ENCODE measurements at places on chromosomes 4 and X.

GRCh38 chr4:55256787-55257186 is 89.3 kb upstream of the SRD5A3 start:
- DNase-seq = no peak

DNA sequence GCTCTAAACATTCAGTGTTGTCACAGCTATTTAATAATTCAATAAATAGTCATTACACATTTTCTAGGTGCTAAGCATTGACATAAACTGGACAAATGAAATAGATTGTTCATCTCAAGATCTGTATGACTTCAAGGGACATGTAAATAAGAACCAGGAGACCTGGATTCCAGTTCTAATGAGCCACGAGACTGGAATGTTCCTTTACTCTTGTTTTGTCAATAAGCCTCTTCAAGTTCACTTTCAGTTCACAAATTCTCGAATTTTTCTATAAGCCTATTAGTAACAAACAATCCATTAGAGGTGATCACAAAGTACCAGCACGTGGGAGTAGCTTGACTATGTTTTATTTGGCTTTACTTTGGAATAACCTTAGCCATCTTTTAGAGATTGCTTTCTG is 514.0 kb upstream of the SMIM31 start:
- DNase-seq = no peak

DNA sequence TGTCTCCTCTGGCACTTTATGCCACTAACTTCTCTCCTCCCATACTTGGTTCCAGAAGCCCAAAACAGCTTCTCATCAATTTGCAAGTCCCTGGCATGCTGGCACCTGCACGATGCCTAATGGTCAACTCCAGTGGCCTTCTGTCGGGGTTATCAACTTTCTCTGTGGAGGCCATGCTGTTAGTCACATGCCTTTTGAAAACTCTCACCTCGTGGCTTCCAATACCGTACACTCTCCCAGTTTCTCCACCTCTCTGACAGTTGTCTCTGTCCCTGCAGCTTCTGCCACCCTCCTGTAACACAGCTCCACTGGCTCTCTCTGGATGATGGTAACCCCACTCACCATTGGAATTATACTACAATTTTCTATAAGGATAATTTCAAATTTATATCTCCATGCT is 324.0 kb downstream of the NR3C2 start:
- DNase-seq = no peak

- no peak for DNase-seq
Measured at GRCh38 chr4:121056066-121056465, 16.3 kb downstream of the NDNF start.

- DNase-seq = no peak
Measured at GRCh38 chr4:138055890-138056289, 186.3 kb downstream of the SLC7A11 start.

- DNase-seq = no peak
Measured at GRCh38 chr4:54930226-54930625, 195.2 kb downstream of the KDR start.

DNA sequence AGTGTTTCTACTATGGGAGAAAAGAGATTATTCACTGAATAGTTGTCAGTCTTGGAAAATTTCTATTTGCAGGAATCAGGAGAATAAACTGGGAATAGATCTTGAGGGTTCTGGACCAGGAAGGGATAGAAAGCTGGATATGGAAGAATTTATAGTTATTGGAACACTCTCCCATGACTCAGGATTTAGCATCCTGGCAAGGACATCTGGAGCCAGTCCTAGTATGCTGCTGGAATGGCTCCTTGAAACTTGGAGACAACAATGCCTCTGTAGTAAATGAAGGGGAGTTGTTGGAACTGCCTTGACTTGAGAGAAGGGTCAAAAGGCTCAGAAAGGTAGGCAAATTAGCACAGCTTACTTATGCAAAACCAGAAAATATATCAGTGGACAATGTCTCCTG is 23.5 kb upstream of the THOC2 start:
- DNase-seq = no peak

GRCh38 chr4:73193155-73193554 is 65.4 kb downstream of the ANKRD17 start:
- DNase-seq = no peak

DNA sequence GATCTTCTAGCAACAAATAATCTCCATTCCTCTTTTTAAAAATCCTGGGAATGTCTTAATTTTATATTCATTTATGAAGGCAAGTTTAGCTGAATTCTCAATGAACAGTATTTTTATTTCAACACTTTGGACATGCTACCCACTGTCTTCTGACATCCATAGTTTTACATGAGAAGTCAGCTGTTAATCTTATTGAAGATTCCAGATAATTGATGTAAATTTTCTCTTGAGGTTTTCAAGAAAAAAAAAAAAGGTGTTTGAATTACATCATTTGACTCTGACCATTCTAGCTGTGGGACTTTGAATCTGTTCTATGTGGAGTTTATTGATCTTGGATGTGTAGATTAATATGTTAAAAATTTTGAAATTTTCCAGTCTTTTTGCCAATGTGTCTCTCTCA is 28.0 kb downstream of the PDHA2 start:
- no peak for DNase-seq

GRCh38 chr4:187565416-187565815 is 430.2 kb upstream of the ZFP42 start:
- DNase-seq = no peak

- DNase-seq = no peak
Measured at GRCh38 chr4:24328711-24329110, 255.6 kb downstream of the DHX15 start.

GRCh38 chr4:39044956-39045826 is 13.0 kb upstream of the TMEM156 start:
- DNase-seq = peak; percentile 73

- no peak for DNase-seq
Measured at GRCh38 chrX:11890836-11891514, 132.9 kb downstream of the MSL3 start.

GRCh38 chrX:2464677-2465166 is 36.1 kb downstream of the DHRSX start:
- no peak for DNase-seq
